ENCODE measurements at places on chromosomes 6 and 20. TPM values are rescaled to one million over a fixed set of nuclear protein-coding genes. Genes with fewer than 3 reads are reported as not detected.
A peak's percentile ranks its signal among the peaks of the same experiment; 100 is the strongest.

GRCh38 chr20:33323236-33323635 is 40.2 kb downstream of the BPIFB1 start:
- no peak overlapping the region for H3K27ac ChIP-seq
- no peaks in the 10 kb centered on the region for H3K36me3 ChIP-seq
- H3K4me3 ChIP-seq, result no peak overlapping the region
- H3K27me3 ChIP-seq, result no peaks in the 10 kb centered on the region

Gene GSTA3
- total RNA-seq, result not detected

GRCh38 chr6:797479-798077 is 104.6 kb upstream of the EXOC2 start:
- peaks cover 3% of the 10 kb centered on the region for H3K4me1 ChIP-seq
- no peak for DNase-seq
- H3K36me3 ChIP-seq, result no peaks in the 10 kb centered on the region
- H3K27ac ChIP-seq, result no peak overlapping the region
- H3K4me3 ChIP-seq, result no peak overlapping the region

Gene MEA1
- total RNA-seq, result 105 TPM

DNA sequence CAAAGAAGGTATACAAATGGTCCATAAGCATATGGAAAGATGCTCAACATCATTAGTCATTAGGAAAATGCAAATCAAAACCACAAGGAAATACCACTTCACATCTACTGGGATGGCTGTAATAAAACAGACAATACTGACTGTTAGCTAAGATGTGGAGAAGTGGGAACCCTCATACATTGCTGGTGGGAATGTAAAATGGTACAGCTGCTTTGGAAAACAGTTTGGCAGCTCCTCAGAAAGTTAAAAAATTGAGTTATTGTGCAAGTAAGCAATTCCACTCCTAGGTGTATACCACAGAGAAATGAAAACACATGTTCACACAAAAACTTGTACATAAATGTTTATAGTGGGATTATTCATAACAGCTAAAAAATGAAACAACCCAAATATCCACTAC is 173.0 kb upstream of the JAG1 start:
- no peak overlapping the region for H3K27ac ChIP-seq
- no peak for DNase-seq
- no peaks in the 10 kb centered on the region for H3K27me3 ChIP-seq
- no peaks in the 10 kb centered on the region for H3K36me3 ChIP-seq
- 0 out of 2 replicates have a peak, but pooled peaks cover 4% of the 10 kb centered on the region for H3K4me1 ChIP-seq

DNA sequence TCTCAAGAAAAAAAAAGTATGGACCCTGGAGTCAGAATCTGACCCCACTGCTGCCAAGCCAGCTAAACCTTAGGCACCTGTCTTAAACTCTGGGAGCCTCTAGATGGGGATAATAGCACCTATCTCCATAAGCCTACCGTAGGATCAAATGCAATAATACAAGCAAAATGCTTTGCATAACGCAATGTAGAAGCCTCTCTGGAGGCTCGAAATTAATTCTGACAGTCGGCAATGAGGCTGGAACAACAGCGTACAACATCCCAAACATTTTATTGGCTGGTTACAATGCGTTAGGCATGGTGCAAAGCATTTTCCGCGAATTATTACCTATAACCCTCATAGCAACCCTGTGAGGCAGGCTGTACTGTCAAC is 521 bp downstream of the CDK5RAP1 start:
- DNase-seq, result no peak
- peak overlapping the region; percentile 88 for H3K4me3 ChIP-seq
- H3K4me1 ChIP-seq, result peaks cover 4% of the 10 kb centered on the region
- H3K36me3 ChIP-seq, result peaks cover 5% of the 10 kb centered on the region
- no peaks in the 10 kb centered on the region for H3K27me3 ChIP-seq

Measured in H9 (cell line).